K562 (cell line): ENCODE measurements at places on chromosomes 11 and 22.

GRCh38 chr22:20981787-20982562 is at the start of gene LZTR1:
Gene LZTR1, plus strand, starts transcription at chr22:20982297. Its CDS starts 75 bp downstream, at chr22:20982372.
- DNase-seq, result peak; percentile 100

DNA sequence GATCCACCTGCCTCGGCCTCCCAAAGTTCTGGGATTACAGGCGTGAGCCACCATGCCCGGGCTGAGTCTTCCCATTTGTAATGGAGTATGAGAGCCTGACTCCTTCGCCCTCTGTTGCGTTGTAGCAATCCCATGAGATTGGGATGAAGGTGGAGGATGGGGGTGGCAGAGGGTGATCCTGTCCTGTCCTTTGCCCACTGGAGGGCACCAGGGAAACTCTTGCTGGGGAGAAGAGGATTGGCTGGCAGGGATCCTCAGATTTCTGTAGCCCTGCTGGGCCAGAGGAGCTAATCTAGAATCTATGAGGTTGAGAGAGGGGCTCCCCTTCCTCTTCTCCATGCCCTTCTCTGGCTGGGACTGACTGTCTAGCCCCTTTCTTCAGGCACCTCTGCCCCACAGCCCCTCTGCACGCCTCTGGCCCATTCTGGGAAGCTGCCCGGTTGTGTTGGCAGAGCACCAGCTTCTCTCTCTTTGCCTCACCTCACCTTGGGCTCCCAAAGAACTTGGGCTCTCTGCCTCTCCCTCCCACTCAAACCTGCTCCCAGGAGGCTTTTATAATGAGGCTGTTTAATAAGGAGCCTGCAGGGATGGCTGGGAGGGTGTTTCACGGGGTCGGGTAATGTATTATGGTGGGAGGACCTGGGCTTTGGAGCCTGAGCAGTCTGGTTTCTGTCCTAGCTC is 9.5 kb upstream of the CATSPER1 start:
- DNase-seq, result no peak

DNA sequence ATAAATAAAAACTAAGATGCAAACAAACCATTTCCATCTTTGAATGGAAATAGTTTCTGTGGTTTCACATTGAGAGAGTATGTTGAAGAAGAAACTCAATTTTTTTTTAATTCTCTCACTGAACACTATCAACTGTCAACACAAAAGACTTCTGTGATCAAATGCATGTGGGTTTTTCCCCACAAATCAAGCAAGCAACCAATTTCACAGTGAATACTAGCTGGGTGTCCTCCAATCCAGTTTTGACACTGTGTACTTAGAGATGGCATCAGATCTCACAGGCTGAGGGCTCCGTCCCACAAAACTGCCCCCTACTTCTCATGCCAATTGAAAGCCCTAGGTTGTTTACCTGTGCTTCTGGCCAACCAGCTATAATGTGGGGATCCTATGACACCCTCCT is 34.5 kb downstream of the CTSC start:
- DNase-seq, result no peak

DNA sequence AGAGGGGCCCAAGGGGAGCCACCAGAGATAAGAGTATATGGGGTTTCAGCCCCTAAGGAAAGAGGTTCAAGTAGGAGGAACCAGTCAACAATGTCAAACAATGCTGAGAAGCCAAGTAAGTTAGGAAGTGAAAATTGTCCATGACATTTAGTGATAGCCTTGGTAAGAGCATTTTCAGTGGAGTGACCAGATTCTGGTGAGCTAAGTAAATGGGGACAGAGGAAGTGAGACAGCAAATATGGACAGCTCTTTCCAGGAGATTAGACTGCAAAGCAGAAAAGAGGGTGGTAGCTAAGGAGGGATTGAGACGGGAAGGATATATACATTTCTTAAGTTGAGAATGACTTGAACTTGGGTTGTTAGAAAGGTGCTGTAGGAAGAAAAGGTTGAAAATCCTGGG is 22.9 kb downstream of the POLD3 start:
- DNase-seq, result no peak

GRCh38 chr22:29519996-29520395 is 33.6 kb downstream of the THOC5 start:
- DNase-seq, result no peak

- DNase-seq, result no peak
These were observed 63.8 kb downstream of the MYEOV start for GRCh38 chr11:69357458-69358397.

- DNase-seq, result peak; percentile 85
These were observed 2.3 kb downstream of the IRF7 start for GRCh38 chr11:613369-613968.

DNA sequence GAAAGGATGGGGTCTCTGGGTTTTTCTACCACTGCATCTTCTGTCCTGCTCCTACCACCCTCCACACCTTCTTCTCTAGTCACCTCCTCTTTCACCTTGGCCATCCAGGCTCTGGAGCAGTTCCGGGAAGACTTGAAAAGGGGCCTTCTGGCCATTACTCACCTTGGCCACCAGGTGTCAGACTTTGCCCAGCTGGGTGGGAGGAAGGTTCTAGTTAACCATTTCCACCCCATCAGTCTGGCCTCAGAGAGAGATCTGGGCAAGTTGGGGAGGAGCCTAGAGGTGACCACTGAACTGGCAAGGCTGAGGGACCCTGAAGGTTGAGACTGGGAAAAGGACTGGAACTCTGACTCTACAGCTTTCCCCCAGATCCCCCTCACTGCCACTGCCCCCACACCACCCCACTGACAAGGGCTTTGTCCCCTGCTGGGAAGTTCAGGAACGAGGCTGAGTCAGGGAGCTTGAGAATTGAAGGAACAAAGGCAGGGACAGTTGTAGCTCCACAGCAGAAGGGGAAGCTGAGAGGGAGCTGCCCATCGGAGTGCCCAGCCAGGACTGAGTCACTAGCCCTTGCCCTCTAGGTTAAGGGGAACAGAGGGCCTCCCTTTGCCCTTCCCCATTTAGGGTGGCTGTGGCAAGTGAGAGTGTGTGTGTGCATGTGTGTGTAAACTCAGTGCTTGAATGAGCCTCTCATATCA is 3.7 kb upstream of the POLD4 start:
- peak; percentile 90 for DNase-seq

GRCh38 chr11:114571712-114572111 is 12.0 kb upstream of the NXPE1 start:
- no peak for DNase-seq

DNA sequence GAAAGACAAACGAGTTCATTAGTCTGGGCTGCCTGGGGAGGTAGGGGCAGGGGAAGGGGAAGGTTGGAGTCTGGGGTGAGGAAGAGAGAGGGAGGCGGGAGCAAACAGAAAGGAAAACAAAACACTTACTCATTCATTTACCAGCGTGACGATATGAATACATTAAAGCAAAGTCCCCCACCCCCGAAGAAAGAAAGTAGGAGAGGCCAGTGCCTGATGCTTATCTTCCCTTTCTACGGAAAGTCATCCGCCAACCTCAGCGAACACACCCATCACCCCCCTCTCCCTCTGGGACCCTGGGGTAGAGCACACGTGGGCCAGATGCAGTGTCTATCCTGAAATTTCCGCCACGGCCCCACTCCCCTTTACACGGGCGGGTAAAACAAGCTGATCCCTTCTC is 13.7 kb downstream of the ABCC8 start:
- peak; percentile 53 for DNase-seq

DNA sequence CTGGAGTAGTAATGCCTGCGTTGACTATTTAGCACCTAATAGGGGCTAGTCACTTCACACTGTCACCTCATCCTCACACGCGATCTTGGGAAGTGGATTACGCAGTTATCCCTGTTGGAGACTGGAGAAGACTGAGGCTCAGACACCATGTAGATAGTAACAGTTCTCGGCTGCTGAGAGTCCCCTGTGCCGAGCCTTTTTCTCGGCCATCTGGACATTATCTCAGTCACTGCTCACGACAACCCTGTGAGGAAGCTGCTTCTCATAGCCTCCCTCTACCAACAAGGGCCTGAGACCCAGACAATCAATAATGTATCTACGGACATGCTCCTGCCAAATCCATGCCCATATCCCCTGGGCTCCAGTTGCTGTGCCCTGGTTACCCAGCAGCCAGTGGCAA is 25.9 kb downstream of the SCUBE1 start:
- no peak for DNase-seq

GRCh38 chr11:2677127-2677526 is 22.7 kb downstream of the KCNQ1OT1 start:
- no peak for DNase-seq

DNA sequence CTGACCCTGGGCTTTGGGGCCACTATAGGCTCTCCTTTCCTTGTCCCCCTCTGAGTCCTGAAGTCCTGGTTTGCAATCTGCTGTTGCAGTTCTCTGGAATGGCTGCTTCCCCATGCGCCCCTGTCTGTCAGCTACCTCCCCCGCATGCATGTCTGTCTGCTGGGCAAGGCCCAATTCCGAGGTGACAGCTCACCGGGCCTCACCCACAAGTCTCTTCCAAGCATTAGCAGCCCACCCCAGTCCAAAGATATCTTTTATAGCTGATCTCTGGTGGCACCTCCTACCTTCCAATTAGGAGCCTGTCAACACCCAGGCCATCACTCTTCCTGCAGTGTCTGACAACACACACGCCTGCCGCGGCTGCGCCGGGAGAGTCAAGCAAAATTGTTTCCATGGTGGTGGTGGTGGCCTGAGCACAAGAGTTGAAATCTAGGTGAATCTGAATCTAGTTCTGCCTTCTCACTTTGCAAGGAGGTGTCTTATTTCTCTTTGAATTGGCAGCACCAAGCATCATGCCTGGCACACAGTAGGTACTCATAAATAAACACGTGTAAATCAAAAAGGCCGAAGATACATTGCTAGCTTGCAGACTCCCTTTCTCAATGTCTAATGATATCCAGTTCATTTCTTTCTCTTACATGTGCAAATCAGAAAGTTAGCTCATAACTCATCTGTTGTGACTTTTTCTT is 1.2 kb upstream of the LMO2 start:
- peak; percentile 86 for DNase-seq

GRCh38 chr22:42947211-42947990 is 67.5 kb downstream of the PACSIN2 start:
- no peak for DNase-seq
